NCI-H1436 treated with DMSO at 0.1 percent for 48 hours (cell line): ENCODE measurements at places on chromosomes 1 and 21.

DNA sequence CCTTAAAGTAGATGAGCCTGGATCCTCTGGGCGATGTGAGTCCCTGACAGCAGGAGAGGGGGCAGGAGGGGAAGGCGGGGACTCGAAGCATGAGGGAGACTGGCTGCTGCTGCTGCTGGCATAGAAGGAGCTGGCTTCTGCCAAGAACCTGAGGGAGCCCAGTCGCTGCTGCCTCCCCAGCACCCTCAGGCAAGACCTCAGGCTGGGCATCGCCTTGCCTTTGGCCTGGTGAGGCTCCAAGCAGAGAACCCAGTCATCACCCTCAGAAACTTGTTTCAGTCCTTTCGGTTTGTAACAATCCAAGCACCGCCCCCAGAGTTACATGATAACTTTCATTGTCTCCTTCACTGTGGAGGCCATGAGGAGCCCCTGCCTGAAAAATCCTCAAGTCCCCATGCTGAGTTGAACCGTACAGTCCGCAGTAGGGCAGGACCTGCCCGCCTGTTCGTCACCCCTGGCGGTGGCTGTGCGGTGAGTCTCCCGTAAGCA is 38.8 kb downstream of the POFUT2 start:
- no peak for DNase-seq

DNA sequence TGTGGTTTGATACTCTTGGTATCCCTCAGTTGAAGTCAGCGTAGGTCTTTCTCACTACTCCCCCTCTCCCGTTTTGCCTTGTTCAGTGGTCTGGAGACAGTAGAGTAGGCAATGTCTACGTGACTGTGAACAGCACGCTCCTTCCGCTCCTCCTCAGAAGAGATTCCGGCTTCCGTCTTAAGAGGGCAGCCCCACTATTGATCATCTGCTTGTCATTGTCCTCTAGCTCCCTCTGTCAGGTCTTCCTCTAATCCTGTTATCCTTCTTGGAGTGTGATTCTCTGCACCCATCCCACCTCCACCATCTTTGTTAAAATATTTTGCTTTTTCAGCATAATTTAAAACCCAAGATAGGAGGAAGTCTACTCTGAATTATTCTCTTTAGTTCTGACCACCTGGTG is 129.9 kb upstream of the KCNK2 start:
- no peak for DNase-seq

- DNase-seq = no peak
Observed at GRCh38 chr1:39981945-39982344, 27.0 kb downstream of the MFSD2A start.

GRCh38 chr21:15285556-15285955 is 220.8 kb upstream of the NRIP1 start:
- no peak for DNase-seq

- DNase-seq = no peak
Observed at GRCh38 chr1:232207073-232207866, 422.7 kb downstream of the SIPA1L2 start.

DNA sequence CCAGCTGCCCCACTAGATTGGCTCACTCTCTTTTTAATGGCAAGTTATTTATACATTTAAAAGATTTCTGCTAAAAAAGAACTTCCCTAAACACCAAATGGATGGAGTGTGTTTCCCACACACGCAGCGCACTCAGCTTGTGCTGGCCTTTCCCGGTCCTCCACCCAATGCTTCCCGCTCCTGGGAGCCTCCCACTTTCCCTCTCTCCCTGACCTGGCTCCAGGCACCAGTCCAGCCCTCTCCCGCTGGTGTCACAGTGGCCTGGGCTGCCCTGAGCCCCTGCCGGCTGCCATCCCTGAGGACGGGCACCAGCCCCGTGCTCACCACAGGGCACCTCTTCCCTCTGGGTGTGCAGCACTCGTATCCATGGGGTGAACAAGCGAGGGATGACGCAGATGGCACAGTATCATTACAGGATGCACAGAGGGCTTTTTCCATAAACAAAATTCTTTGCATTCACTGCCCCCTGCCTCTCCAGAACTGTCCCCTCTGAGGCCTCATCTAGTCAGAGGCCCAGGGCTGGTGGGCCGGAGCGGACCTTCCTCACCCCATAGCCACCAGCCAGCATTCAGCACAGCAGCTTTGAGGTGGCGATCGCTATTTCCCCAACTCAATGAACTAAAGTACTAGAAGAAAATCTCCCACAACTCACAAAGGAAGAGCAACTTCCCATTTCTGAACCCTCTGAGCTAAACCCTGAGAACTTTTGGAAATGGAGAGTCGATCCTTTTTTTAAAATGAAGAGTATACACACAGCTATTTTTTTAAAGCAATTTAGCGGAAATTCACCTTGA is 68.5 kb downstream of the SLC37A1 start:
- no peak for DNase-seq

GRCh38 chr1:14142397-14143100 is 442.6 kb downstream of the PRDM2 start:
- no peak for DNase-seq

DNA sequence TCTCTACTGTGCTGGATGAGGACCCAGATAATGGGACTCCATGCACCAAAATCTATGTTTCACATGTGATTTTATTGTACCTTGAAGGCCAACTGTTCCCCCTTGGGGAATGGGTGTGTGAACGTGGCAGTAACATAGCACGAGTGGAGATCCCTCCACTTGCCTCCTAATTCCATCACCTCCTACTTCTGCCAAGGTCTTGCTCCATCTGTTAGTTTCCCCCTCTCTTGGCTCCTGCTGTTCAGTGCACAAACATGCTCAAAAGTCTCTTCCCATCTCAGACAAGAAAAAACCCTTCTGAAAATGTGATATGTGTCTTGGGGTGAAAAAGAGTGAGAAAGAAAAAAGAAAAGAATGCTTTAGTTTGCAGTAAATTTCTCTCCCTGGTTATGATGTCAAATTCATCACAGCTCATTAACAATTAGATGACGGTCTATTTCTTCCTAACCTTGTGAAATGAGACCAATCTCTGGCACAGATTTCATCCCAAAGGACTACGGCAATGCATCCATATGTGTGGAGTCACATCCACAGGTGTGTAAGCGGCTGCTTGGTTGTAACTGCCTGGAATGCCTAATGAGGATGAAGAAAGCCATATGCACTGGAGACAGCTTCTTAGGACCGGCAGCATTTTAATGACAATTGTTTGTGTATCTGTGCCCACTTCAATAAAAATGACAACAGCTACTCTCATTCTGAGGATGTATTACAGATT is 79.3 kb upstream of the DIRAS3 start:
- DNase-seq = no peak

DNA sequence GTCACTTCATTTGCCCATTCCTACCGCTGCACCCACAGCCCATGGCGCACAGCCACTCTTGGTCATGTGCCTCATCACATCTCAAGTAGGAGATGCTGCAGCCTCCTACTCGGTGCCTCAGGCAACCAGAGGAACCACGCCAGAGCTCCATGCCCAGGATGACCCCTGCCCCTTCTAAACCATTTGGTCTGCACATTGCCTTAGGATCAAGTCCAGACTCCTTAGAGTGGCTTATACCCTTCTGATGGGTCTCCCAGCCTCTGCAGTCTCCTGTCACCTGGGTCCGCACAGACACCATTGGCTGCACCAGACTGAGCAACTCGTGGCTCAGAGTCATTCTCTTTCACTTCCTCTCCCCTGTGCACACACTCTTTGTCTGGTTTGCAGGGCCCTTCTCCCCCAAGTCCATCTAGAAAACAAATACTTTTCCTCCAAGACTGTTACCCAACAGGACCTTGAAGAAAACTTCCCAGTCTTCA is 2.2 kb upstream of the ADORA3 start:
- DNase-seq = no peak

DNA sequence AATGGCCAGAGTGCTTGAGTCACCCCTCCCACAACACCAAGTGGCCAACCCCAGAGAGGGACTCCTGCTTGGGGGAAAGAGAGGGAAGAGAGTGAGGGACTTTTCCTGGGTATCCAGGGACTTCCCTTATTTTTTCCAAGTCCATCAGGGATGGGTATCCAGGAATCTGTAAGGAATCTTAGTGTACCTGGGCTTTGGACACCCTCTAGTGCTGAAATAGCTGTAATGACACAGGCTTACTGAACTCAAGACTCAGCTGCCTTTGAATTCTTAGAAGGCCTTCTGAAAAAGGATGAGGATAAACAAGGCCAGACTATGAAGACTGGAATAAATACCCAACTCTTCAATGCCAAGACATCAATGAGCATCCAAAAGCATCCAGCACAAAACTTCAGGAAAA is 12.0 kb downstream of the TSHB start:
- DNase-seq = no peak

GRCh38 chr1:158290321-158290844 is 660 bp downstream of the CD1C start:
- DNase-seq = no peak

- no peak for DNase-seq
Observed at GRCh38 chr1:110309139-110309538, 30.0 kb upstream of the RBM15 start.

GRCh38 chr1:212302745-212303383 is 17.7 kb downstream of the PPP2R5A start:
- no peak for DNase-seq

- no peak for DNase-seq
Observed at GRCh38 chr1:39036678-39037077, 10.5 kb downstream of the NDUFS5 start.

DNA sequence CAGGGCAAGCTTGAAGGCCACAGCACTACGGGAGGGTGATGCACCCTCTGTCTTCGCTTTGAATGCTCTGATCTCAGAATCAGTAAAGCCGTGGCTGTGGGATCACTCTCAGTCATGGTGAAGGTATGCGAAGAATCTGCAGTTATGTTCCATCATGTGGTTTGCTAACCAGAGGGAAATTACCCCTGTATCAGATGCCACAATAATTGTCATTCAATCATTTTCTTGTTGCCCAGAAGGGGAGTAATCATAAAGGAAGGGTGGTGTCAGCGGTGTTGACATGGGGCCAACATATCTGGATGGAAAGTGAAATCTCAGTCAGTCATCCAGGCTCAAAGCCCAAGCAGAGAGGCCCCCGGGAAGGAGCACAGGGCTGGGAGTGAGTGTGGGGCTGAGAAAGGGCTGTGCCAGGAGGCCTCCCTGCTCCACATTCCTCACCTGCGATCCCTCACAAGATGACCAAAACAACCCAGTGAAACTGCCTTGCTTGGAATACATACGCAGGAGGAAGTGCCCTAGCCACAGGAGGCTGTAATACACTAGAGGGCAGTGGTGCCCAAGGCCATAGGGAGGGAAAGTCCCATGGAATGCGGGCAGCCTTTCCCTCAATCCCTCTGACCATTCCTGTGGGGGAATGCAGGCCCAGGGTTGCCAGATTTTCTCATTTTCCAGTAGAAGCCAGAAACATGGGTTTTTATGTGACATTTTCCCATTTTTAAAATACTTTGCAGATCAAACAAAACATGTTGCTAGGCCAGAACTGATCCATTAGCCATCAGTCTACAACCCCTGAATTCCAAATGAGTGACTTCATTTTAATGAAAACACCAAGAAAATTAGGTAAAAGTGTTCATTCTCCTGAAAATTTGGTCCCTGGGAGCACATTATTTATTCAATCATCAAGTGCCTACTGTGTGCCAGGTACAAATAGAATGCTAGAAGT is 95.7 kb upstream of the VANGL1 start:
- DNase-seq = no peak

- DNase-seq = no peak
Observed at GRCh38 chr1:55272994-55273393, 57.8 kb upstream of the USP24 start.

- DNase-seq = no peak
Observed at GRCh38 chr1:162709870-162710269, 77.6 kb downstream of the DDR2 start.

- no peak for DNase-seq
Observed at GRCh38 chr1:248373761-248374160, 1.8 kb upstream of the OR2T6 start.

GRCh38 chr1:11248169-11248568 is 14.2 kb downstream of the MTOR start:
- no peak for DNase-seq

DNA sequence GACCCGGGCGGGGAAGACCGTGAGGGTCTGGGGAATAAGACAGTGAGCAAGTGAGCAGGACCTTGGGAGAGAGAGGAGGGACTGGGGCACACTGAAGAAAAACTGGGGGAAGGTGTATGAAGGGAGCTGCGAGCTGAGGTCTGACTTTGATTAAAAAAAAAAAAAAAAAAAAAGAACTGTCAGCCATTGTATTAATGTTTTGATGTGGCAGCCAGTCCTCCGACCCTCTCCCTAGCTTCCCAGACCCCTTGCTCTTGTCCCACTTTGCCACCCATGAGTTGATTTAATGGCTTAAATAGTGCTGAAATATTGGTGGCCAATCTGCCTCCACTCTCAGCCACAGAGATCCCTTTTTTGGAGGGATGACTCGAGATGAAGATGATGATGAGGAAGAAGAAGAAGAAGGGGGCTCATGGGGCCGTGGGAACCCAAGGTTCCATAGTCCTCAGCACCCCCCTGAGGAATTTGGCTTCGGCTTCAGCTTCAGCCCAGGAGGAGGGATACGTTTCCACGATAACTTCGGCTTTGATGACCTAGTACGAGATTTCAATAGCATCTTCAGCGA is 652 bp downstream of the HAX1 start:
- no peak for DNase-seq

DNA sequence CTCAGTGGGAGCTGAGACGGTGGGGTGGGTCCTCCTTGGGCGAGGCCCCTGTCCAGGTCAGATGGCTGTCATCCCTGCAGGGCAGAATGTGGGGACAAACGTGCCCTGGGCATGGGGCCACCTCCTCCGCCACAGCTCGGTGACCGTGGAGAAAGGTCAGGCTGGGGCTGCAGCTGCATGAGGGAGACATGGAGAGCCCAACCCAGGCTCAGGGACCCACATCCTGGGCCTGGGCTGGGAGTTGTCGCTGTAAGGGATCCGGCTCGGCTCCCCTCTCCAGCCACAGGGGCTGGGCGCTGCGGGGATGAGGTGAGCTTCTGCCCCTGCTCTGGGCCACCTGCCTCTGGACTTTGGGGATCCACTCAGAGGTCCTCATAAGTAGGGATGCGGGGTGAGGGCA is 518 bp upstream of the PLCH2 start:
- no peak for DNase-seq

DNA sequence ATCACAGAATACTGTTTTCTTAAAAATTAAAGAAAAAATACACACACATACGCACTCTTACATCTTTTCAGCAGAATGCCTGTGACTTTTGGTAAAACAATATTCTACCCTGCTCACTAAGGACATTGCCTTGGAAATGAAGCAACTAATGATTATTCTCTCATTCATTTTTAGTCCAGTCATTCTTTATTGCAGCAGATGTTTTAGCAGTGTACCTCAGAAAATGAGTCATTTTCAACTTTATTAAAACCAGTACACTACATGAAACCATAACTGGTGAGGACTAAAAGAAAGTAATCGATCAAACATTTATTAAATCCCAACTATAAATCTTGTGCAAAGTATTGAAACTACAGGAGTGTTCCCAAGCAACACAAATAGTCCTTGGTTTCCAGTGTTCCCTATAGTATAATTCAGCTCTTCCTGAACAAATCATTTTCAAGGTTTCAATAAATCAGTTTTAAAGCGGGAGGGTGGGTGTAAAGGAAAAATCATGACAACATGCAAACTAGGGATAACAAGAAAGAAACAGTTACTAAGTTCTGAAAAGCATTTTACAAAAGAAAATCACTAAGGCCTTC is 114.2 kb downstream of the ADGRL4 start:
- DNase-seq = no peak
